ENCODE measurements at places on chromosomes 1 and 21.

DNA sequence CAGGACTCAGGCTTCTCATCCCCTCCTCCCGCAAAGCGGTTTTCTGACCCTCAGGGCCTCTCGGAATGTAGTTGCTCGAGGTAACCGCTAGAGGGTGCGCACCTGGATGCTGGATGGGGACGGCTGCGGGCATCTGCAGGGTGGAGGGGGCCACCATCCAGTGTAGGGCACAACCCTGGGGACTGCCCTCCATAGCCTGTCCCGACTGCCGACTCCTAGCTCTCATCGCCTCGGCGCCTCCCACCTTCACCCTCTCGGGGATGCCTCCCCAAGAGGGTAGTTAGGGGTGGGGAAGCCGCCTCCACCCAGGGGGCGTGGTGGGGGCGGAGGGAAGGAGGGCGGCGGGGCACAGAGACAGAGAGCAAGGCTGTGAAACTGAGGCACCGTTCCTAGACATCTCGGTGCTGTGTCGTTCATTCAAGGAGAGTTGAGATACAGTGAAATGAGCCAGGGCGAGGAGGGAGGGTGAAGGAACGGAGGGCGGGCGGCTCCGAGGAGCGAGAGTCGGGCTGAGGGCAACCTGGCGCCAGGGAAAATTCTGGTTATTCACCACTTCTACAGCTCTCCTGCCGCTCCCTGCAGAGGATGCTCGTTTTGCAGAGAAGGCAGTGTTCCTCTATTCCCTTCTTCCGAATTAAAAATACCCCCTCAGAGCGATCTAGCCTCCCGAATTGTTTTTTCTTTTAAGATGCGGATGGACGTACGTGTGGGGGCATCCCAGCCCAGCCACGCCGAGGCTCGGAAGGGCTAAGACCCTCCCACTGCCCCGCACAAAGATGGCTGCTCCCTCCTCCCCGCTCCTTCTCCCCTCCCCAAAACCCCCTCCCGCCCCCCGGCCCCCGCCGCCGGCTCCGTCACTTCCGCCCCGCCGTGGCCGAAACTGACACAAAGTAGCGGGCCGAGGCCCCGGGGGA is at the start of gene ATP8B2:
ATP8B2 (plus strand) TSS at position 857 of the 914 bp plus-strand sequence. CDS start 2,617 bp downstream, outside the sequence.
- peak; percentile 69 for DNase-seq

DNA sequence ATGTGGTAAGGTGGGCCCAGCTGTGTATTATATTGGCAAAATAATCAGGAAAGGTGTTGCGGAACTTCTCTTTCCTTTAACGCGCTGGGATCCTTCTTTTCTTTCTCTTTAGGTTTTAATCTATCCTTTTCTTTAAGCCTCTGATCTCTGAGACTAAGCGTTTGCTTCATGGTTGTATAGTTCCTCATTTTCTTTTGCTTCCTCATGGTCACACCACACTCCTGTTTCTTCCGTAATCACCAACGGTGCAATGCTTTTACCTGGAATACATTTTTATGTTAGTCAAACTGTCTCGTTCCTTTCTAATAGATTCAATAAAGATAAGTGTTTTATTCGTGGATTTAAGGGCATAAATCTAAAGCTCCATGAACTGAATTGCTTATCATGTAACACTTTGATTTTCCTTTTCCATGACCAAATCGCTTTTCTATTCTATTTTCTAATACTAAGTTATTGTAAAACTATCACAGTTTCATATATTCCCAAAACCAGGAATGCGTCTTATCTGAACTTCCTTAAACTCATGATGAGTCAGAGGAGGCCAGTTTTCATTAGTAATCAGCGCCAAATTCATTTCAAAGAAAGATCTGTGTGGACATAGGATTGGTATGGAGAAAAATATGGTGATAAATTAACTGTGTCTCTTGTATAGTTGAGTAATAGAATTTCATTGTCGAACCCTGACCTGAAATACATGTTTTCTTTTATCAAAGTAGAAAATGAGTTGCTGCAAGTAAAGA is 12.2 kb downstream of the SDCCAG8 start:
- no peak for DNase-seq

DNA sequence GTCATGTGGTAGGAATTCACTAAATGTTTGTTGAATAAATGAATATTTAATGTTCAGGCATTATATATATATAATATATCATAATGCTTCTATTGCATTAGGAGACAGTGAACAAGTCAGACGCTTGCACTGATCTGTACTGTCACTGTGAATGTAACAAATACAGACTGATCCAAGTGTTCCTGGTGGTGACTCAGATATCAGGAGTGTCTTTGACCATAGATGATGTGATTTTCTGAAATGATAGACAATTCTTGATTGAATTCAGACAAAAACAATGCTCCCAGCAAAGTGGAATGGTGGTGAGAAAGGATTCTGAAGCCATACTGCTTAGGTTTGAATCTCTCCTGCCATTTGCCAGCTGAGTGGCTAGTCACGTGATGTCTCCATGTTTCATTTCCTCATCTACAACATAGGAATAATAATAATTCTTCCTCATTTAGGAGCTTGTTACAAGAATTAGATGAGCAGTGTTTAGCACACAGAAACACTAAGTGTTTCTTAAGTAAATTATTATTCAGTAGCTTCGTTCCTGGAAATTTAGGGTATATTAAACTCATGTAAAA is 71.0 kb downstream of the OLFML2B start:
- no peak for DNase-seq

DNA sequence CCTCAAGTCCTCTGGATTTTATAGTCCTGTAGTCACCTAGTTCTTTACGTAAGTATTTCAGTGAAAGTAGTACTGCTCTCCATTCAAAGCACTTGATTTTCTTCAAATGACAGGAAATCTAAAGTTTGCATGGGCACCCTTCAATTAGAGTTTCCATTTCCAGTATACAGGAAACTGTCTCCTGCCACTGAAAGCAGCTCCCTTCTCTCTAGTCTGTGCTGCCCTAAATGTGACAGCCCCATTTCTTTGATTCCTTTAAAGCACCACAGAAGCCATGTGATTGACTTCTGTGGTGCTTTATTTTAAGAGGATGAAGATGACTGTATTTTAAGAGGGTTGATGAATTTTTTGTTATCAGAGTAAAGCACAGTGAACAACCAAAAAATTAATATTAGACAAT is 226.1 kb downstream of the DNAH14 start:
- DNase-seq, result no peak

GRCh38 chr21:25360593-25360992 is 246.7 kb downstream of the MRPL39 start:
- no peak for DNase-seq

DNA sequence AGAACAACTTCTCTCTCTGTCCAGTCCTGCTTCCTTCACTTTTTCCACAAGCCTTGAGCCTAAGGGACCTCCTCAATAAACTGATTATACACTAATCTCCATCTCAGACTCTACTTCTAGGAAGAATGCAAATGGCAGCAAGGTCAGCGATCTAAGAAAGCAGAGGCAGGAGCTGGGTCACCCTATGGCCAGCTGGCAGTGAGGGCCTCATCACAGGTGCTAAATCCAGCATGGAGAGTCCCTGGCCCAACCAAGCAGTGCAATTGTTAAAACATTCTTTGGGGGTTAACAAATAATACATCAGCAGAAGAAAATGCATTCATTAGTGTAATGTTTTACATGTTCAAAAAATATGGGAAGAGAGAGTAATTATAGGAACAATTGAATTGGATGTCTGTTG is 416.0 kb downstream of the SIPA1L2 start:
- no peak for DNase-seq

DNA sequence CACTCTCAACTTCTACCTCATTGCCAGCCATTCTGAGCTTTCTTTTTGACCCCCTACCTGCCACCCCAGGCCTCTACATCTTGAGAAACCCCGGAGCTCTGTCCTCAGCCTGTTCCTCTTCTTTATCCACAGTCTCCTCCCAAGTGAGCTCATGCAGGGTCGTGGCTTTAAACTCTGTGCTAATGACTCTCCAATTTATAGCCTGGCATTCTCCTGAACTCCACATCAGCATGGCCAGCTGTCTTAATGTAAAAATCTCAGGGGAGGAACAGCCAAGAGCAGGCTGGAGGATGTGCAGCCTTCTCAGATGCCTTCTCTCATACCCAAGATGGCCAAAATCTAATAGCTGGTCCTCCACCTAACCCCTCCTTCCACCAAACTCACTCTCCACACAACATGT is 84.2 kb downstream of the CCDC185 start:
- DNase-seq, result no peak

DNA sequence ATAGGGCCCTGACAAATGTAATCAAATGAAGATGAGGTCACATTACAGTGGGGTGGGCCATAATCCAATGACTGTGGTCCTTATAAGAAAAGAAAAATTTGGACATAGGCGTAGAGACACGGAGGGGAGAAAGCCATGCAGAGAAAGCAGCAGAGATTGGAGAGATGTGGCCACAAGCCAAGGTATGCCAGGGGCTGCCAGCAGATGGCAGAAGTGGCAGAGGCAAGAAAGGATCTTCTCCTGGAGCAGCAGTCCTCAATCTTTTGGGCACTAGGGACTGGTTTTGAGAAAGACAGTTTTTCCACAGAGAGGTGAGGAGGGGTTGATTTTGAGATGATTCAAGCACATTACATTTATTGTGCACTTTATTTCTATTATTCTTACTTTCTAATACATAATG is 355.1 kb downstream of the NPHP4 start:
- DNase-seq, result no peak

DNA sequence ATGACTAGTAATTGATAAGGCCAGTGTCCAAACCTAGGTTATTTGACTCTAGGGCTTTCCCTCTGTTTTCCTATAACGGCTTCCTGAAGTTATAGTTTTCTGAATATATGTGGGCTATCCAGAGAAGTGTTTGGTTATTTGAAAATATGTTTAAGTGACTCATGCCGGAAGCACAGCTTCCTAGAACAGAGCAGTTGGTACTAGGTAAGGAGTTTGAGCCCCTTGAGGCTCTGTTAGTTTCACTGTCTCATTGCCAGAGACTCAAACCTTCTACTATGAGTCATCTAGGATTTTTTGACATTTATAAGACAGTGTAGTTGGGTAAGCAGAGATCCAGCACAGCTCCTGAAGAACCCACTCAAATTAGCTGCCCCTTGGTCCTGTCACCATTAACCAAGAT is 27.1 kb upstream of the LEPR start:
- DNase-seq, result no peak

DNA sequence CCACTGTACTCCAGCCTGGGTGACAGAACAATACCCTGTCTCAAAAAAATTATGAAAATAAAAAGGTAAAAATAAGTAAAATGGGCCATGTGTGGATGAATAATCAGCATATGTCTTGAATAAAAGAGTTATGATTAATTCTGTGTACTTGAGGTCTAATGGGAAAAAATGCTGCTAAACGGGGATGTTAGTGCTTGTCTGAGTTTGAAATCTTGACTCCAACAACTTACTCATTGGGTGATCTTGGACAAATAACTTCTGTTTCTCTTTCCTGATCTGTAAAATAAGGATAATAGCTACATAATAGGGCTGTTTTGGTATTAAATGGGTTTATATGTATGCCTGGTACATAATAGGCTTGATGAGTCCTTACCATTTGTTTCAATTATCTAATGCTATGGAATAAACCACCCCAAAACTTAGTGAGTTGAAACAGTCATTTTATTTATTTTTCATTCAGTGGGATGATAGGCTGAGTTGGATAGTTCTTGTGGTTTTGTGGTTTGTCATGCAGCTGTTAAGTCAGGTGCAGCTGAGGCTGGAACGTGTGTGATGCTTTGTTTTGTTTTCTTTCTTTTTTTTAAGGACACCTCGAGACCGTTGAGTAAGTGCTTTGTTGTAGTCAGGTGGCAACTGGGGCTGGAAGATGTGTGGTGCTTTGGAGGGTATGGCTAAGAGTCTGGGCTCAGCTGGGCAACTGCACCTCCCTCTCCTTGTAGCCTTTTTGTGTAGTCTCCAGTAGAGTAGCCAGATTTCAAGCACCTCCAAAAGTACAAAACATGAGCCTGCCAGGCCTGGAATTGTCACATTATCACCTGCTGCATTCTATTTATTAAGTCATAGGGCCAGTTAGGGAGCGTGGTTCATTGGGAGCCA is 4.9 kb downstream of the MDM4 start:
- DNase-seq, result no peak

Measured in Panc1 (cell line).